Erythroblast (primary cell): ENCODE measurements at places on chromosomes 5 and 9.
A peak's percentile ranks its signal among the peaks of the same experiment; 100 is the strongest.

- no peak for DNase-seq
Measured at GRCh38 chr5:22598796-22599195, 254.3 kb downstream of the CDH12 start.

DNA sequence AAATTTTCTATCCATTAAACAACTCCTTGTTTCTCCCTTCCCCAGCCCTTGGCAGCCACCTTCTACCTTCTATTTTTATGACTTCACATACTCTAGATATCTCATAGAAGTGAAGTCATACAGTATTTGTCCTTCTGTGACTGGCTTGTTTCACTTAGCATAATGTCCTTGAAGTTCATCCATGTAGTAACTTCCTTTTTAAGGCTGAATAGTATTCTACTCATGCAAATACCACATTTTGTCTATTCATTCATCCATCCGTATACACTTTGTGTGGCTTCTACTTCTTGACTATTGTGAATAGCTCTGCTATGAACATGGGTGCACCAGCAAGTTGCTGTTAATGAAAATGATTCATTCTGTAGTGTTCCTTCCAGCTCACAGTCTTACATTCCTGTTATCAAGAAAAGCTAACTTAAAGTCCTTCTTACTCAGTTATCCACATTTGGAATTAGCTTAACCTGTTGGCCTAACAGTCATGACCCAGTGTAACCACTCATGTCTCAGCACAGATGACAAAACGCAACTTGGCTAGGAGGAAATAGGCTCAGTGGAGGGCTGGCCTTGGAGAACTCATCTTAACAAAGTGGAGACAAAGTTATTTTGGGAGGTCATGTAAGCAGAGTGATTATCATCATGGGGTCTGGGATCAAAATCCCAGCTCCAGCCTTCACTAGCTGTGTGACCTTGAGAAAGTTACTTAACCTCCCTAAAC lies 129.7 kb upstream of the MAP3K1 start:
- DNase-seq, result no peak

DNA sequence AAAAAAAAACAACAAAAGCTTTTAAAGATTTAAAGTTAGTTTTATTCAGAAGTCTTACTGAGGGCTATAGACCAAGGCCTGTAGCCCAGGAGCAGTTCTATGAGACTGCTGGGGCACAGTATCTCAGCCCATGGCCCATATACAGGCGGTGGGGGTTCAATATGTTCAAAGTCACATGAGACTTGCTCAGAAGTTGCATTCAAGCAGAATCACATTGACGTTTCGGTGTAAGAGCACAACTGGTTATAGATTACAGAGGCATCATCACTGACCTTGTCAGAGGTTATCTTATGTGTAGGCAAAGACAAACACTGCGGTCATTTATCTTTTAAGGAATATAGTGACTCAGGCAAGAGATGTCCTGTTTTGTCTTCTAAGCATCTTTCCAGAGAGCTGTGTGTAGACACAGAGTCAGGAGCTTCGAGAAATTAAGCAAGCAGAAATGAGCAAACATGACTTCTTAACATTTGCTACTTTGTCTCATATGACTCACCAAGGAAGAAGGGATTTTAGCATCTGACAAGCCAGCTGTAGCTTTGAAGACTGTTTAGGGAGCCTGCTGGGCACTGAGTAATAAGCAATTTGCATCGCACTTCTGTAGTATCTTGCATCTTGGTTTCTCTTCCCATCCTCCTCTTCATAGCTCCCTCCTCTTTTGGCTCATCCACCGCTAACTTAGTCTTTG lies 12.9 kb upstream of the F2RL1 start:
- DNase-seq, result peak; percentile 41

- no peak for DNase-seq
Measured at GRCh38 chr5:82885627-82886389, 191.4 kb downstream of the TMEM167A start.

DNA sequence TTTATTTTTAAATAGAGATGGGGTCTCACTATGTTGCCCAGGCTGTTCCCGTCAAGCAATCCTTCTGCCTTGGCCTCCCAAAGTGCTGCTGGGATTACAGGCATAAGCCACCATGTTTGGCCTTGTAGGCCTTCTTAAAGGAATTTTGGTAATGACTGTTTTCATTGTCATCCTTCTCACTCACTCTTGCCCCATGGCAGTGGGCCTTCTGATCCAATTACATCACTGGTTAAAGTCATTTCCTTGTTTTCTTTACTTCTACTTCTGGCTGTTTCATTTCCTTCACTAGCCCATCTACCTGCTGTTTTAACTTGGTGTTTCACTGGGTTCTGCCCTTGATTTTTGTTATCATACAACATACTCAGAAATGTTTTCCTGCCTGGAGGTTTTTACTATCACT lies 20.1 kb upstream of the NIM1K start:
- DNase-seq, result no peak

- DNase-seq, result peak; percentile 40
Measured at GRCh38 chr9:137294681-137295237, 7.3 kb downstream of the NRARP start.

DNA sequence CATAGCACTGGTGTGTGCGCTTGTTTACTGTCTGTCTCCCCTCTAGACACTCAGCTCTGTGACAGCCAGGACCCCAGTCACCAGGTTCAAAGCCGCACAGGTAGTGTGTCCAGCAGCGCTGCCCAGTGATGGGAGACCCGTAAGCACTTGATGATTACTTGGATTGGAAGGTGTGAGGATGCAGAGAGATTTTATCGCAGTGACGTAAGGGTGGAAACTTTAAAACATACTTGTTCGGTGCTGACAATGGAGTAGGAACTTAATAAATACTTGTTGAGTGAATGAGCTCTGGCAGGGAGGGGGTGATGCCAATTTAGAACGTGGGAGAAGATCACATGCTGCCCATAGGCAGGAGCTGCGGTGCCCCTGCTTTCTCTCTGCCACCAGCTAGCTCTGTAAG lies 99.2 kb upstream of the PITX1 start:
- DNase-seq, result no peak

DNA sequence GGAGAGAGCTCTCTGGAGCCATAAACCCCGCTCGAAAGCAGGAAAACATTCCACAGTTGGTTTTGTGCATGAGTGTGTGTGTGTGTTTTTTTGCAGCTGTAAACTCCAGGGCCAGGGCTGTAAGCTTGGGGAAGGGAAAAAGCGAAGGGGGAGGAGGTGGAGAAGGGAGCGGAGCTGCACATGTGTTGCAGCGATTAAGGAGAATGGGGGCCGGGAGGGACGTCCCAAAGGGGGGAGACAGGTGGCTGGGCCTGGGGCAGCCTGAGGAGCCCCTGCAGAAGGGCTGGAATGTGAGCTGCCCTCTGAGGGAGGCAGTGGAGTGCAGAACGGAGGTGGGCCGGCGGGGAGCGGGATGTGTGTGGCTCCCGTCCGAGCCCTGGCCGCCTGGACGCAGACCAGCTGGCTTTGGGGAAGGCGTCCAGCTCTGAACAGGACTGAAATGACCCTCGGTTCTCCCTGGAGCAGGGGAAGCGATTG lies 2.7 kb upstream of the MYMK start:
- DNase-seq, result no peak

GRCh38 chr5:143445776-143446175 lies 42.3 kb upstream of the NR3C1 start:
- DNase-seq, result no peak

GRCh38 chr9:126806336-126806735 lies 1.5 kb downstream of the ZBTB43 start:
- DNase-seq, result no peak

DNA sequence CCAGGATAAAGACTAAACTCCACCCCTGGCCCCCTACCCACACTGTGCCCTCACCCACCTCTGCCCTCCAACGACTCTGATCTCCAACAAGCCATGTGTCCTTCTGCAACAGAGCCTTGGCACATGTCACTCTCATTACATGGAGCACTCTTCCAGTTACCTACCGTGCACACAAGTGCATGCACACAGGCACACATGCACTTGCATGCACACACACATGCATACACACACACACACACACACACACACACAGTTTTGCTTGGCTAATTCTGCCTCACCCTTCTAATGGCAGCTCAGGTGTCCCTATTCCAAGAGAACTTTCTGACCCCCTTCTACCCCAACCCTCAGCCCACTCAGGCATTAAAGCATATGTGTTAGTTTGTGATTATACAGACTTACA lies 19.6 kb downstream of the GALNT10 start:
- DNase-seq, result no peak

GRCh38 chr9:109311286-109311685 lies 9.6 kb downstream of the EPB41L4B start:
- no peak for DNase-seq

- DNase-seq, result no peak
Measured at GRCh38 chr9:36993933-36994764, 39.9 kb downstream of the PAX5 start.

GRCh38 chr9:34252670-34253459 lies 74.0 kb downstream of the UBAP1 start:
- DNase-seq, result peak; percentile 86

DNA sequence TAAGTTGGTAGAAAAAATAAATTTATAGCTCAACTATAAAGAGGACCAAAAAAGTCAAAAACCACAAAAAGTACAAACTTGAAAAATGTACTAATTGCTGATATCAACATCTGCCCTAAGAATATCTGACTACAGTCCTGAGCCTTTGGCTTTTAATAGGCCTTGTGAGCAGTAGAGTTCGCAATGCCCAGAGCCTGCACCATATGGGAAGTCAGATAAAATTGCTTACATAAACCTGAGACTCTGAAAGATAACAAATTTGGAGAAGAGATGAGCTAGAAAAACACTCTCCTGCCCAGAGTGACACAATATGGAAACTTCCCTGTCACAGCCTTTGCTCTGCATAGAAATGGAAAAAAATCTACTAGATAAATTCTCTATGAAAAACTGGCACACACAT lies 368.0 kb upstream of the GRIN3A start:
- DNase-seq, result peak; percentile 87

GRCh38 chr5:149303210-149303609 lies 31.6 kb downstream of the AFAP1L1 start:
- DNase-seq, result no peak

DNA sequence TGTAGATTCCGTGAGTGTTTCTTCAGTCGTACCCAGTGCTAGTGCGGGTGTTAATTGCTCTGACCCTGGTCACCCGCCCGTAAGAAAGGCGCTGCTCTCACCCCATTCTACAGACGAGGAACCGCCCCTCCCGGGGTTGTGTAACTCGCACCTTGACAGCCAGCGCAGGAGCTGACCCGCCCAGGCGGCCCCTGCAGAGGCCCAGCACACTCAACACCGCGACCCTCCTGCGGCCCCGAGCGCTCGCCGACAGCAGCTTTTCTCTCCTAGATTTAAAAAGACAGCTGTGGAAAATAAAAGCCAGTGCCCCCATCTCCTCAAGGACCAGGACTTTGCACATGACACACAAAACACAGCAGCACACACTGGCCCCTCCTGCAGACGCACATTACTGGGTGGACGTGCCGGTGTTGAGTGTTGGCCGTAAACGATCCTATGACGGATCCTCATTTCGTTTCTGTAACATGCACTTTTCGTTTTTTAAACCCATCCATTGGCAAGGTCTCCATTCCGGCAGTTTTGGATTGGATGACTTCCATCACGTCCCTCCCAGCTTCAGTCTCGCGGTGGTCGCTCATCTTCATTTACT lies 22.9 kb downstream of the OR2V2 start:
- peak; percentile 60 for DNase-seq

DNA sequence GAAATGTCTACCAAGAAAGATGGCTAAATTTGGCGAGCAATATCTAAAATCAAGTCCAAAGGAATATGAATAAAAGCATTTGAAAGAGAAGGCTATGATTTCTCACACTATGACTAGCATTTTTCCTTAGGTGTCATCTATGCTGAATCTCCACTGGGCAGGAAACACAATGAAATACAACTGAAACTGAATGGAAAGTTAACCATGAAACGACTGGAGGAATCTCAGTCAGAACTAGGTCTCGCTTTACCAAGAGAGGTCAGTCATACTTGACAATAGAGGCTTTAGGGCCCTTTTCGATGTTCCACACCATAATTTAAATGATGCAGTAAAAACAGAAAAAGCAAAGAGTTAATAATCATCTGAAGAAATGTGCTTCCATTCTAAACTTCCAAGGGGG lies 339.0 kb downstream of the PDE4D start:
- no peak for DNase-seq

DNA sequence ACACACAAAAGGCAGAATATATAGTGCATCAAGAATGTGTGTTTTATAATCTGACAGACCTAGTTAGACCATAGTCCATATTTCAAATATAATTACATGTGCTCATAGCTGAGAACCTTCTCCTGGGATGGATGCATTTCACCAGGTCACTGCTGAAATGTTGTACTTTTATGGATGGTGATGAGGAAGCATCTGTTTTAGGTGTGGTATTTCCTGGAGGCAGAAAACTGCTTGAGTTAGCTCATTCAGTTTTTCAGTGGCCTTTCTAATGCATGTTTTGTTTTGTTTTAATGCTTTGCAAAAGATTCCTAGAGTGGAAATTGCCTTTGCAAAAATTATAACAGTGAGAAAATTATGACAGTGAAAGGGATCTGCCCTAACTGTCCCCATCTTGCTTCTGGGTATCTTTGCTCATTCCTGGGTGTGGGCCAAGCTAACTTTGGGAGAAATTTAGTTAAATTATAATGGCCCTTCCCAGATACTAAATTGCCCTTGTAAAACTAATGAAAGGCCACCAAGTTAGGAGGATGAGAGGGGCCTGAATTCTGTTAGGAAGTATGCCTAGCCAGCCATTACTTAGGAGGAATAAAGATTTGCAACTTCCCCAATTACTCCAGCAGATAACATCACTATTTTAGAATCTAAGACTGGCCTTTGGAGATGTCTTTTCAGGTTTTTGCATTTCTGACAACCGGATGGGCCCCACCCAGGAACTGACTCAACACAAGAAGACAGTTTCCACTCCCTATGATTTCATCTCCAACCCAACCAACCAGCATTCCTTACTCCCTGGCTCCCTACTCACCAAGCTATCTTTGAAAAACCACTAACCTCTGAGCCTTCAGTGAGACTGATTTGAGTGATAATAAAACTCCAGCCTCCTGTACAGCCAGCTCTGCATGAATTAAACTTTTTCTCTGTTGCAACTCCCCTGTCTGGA lies 7.0 kb upstream of the IL12B start:
- DNase-seq, result peak; percentile 7
